ENCODE measurements at places on chromosomes 3 and 15.

DNA sequence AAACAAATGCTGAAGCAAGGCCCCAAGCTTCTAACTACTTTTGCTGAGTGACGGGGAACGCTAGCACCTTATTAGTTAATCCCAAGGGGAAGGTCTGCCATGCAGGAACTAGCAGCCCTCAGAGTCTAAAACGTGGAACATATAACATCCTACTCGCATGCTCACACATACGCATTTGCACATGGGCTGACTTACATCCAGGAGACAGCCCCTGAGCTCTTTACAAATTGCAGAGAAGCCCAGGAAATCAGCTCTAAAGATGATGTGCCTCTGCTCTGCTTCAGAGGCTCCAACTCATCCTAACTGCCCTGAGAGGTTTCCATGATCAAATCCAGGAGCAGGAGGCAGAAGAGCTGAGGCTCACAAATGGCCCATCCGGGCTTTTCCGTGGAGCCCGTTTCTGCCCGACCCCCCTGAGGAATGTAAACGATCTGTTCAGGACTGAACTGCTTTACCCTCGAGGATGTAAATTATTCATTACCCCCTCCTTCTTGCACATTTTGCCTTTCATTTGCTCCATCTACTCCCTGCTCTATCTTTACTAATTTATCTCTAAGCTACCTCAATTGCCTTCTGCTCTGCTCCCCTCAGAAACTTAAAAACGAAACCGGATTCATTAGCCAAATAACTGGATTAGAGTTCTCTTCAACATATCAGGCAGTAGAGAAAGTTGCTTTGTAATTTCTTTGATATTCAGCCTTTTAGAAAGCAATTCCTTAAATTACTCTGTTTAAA, 141.9 kb upstream of the CCDC54 start:
- DNase-seq, result no peak

DNA sequence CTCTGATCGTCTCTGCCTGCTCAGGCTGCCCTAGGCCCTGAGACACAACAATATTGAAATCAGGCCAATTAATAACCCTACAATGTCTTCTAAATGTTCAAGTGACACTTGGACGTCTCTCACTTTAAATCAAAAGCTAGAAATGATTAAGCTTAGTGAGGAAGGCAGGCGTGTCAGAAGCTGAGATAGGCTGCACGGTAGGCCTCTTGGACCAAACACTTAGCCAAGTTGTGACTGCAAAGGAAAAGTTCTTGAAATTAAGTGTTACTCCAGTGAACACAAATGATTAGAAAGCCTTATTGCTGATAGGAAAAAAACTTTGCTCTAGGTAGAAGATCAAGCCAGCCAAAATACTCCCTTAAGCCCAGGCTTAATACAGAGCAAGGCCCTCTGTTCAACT, 2.2 kb downstream of the HPS3 start:
- no peak for DNase-seq

DNA sequence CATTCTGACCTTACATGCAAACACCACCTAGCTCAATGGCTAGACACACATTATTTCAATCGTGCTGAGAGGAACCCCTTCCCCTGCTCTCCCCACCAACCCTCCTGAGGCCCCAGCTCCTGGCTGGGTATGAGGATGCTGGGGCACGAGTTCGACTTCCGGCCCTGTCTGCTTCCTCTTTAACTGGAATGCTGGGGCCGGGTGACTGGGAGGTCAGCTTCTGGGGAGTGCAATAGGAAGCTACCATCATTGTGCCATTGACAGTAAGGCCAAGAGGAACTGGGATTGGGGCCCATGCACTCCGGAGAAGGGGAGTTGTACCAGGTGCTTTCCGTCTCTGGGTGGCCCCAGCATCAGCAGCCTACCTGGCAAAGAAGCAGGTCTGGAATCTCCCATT, 15.6 kb upstream of the TLE3 start:
- no peak for DNase-seq

DNA sequence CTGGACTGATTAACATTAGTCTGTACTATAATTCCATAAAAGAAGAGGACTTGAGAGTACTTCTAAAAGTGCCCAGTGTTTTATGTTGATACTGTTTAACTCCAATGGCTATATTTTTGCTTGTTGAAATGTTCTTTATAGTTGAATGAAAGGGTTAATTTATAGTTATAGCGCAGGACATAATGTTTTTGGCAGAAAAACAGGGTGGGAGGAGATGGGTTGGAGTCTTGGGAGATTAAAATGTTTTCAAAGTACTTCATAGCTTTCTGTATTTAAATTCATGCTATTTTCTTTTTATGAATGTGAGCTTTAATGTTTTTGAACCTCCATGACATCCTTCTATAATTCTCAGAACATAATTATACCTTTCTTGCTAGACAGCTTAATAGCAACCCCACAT, 108.2 kb downstream of the CNTN3 start:
- DNase-seq, result no peak

- no peak for DNase-seq
Measured at GRCh38 chr3:182330646-182331045, 462.7 kb upstream of the ATP11B start.

DNA sequence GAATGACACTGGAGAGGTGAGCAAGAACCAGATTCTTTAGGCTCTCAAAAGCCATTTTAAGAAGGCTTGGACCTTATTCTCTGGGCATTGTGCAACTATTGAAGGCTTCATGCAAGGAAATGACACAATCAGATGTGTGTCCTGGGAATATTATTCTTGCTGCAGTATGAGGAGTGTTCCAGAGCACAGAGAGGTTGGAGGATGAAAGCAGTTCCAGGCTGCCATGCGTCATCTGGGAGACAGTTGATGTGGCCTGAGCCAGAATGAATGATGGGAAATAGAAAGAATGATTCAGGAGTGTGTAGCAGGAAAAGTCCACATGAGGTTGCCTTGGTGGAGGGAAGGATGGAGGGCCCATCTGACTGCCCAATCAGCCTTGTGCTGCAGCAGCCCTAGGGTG, 123.1 kb downstream of the CHCHD6 start:
- DNase-seq, result no peak

DNA sequence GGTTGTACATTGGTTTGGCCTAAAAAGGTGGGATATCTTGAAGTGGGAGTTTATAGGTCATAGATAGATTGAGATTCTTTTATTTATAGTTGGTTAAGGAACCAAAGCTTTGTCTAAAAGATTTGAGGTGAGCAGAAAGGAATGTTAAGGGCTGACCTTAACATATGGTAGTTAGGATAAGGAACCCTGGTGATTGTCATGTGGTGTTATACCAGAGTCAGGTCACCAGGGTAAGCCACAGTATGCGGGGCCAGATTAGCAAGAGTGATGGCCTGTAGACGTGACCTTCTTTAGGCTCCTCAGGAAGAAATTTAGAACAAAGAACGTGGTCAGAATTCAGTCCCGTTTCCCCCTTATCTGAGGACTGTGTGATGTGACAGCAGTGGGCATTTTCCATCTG, 249.2 kb downstream of the GABRG3 start:
- DNase-seq, result no peak
